ENCODE measurements at places on chromosomes 13 and 19.

DNA sequence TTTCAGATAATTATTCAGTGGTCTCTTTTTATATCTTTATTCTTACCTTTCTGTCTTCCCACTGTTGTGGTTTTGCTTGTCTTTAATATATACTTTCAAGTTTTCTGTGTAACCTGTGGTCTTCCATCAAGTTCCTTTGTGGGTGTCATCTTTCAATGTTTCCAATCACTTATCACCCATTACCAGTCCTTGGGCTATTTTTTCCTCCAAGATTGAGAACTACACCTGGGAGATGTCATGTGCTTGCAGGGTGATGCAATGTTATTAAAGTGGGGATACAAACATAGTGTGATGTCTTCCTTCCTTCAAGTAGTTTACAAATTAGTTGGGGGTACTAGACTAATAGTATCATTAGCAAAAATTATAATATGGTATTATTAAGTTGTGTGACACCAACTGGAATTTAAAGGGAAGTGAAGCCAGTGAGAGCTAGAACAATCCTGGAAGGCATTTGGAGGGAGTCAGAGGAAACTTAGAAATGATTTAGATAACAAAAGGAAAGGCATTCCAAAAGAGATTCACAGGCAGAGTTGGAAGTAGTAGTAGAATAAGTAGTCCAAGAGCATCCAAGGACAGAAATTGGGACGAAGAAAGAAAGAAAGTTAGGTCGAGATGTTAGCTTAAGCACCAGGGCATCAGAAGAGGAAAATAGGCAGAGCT lies 3.4 kb downstream of the FNDC3A start:
- DNase-seq = no peak

- no peak for DNase-seq
These were observed 1.8 kb downstream of the APOC4 start for GRCh38 chr19:44943801-44944249.

- DNase-seq = no peak
These were observed 27.9 kb upstream of the ZNF492 start for GRCh38 chr19:22606212-22606553.

DNA sequence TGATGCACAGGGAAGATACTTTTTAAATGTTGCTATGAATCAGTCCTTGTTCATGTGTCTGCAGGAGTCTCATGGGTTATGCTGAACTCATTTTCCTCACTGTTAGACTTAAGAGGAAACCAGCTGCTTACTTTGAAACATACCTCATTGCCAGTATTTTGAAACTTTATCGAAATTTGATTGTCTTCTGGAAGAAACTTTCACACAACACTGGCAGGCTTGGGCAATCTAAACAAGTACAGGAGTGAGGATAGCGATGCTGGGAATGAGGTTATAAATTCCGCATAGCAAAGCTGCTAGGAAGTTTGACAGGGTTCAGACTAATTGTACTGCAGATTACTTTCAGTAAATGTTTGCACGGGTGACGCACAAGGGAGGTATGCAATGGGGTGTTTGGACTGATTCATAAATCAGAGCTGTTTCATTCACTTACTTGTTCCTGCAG lies 245.7 kb downstream of the DNAJC15 start:
- DNase-seq = no peak

DNA sequence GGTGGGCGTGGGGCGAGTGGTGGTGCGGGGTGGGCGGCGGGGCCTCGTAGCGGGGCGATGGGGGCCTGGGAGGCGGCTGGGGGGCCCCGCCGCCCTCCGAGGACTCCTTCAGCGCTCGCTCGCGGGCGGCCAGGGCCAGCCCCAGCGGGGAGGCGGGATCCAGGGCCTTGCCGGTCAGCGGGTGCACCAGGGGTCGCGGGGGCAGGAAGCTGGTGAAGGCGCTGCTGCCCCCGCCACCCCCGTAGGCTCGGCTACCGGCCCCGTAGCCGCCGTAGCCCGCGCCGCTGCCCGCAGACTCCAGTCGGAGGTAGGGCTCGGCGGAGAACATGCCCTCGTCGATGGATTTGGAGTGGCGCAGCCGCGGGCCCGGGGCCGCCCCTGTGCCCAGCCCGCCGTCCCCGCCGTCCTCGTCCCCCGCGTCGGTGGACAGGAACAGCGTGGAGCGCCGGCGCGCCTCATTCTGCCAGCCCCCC lies 18.6 kb downstream of the C19orf81 start:
- DNase-seq = no peak

DNA sequence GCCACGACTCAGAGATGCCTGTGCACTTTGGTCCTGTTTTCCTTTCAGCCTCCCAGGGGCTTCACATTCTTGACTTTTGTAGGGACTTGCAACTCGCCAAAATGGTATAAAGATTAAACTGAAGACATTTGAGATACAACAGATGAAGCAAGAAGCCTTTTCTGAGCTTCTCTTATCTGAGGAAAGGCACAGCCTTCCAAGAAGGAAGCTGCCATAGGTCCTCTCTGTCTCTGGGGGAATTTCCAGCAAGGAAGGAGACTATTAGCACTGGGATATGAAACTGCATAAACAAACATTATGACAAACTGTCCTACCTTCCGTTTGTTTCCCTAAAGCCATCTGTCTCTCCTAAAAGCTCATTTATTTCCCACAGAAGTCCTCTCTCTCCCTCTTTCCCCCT lies 39.3 kb downstream of the TGDS start:
- no peak for DNase-seq

DNA sequence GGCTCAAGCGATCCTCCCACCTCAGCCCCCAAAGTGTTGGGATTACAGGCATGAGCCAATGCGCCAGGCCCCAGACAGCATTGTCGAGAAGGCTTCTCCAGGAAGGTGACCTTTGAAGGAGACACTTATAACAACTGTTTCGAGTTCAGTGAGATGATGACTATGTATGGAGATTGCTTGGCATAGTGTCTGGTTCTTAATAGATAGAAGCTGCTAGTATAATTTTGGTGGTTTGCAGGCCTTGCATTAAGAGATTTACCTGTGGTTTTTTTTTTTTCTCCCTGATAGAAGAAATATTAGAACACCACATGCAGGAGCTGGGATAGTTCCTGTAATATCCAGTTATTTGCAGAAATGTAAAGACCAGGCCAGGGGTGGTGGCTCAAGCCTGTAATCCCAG lies 3.7 kb downstream of the MARCHF2 start:
- DNase-seq = no peak

DNA sequence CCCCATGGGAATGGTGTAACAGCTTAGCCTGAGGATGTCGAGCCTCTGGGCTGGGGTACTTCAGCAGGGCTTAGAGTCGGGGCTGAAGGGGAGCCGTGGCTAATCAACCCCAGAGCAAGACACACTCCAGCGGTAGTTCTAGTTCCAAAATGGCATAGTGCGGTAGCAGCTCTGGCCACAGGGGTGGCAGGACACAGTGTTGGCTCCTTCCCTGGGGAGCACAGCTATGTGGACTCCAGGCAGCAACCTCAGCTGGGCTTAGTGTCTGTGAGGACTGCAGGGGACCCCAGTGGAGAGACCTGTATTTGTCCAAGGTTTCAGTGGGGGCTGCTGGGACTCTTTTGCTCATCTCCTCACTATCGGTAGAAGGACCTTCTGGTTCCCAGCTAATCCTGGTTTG lies 70.8 kb upstream of the PCDH20 start:
- DNase-seq = no peak

GRCh38 chr19:13652810-13653590 lies 111.3 kb upstream of the MRI1 start:
- no peak for DNase-seq

- no peak for DNase-seq
These were observed 2.5 kb upstream of the GARIN5A start for GRCh38 chr19:50478901-50479715.

DNA sequence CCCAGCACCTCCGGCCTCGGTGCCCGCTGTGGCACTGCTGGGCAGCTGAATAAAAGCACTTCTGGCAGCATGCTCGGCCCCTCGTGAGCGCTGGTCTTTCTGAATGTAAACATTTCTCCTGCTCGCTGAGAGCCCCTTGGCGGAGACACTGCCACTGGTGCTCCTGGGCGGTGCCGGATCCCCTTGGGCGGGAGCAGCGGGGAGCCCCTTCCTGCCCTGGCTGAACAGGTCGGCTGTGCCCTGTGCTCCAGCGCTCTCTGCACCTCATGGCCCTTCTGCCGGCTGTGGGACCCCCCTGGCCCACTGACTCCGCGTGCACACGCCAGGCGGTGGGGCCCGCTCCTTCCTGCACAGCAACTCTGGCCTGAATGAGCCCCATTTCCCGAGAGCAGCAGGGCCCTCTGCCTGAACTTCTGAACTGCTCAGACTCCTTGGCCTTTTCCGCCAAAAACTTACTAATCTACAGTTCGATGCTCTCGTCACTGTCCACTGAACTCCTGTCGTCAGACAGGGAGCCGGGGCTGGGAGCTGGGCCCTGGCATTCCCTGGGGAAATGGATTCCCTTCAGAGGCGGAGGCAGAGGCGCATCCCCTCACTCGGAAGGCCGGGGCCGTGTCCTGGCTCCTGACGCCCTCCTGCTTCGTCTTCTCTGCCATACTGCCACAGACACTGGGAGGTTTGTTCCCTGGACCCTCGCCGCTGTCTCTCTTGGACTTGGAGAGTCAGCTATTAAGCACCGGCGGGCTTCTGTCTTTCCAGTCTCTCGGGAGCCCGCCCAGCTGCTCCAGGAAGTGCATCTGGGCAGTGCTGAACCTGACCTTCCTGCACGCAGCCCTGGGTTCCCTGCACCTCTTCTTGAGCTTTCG lies 14.2 kb downstream of the RB1 start:
- no peak for DNase-seq

GRCh38 chr19:19816679-19817078 lies 4.9 kb downstream of the ZNF506 start:
- DNase-seq = no peak

- DNase-seq = no peak
These were observed 3.2 kb downstream of the GPR108 start for GRCh38 chr19:6734096-6734696.

DNA sequence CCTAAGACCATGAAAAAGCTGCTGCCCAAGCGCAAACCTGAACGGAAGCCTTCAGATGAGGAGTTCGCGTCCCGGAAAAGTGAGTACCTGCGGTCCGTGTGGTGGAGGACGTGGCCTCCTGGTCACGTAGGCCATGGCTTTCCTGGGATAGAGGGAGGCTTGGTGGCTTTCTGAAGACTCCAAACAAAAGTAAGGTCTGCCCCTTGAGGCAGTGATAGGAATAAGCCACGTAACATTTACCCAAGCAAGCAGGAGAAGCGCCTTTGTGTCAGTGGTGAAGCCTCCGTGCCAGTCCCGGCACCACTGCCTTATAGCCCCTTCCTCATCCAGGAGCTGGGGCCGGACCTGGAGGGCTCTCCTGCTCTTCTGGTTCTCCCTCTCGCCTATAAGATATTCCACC lies 34.3 kb upstream of the TEX29 start:
- DNase-seq = no peak

GRCh38 chr19:3684054-3684816 lies 16.0 kb downstream of the PIP5K1C start:
- DNase-seq = no peak

DNA sequence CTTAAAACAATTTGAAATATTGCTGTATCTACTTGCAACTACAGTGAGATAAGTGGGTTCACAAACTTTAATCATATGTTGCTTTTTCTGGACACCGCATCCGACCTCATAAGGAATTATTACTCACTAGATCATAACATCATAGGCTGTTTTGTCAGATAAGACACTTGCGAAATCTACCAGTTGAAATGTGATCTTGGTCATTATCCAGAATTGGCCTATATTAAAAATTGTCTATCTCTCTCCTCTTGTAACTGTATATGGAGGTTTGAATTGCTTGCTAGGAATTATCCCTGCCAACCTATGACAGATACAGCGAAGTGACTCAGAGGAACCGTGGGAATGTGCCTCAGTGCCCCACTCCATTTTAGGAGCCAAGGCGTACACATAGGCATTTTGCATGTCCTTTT lies 117.0 kb upstream of the POSTN start:
- DNase-seq = no peak

DNA sequence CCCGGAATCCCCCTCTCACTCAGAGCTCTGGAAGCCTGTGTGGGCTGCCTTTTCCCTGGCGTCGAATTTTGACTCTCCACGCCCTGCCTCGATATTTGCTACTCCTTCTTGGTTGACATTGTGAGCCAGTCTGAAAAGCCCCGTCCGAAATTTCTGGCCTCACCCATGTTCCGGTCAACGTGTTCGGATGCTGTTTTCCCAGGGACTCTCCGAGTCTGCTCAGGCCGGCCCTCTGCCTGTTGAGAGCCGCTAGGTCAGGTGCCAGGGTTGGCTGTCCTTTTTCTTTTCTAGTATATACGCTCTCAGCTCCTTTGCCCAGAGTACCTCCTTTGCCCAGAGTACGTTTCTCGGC lies 6.8 kb upstream of the DGKH start:
- no peak for DNase-seq

DNA sequence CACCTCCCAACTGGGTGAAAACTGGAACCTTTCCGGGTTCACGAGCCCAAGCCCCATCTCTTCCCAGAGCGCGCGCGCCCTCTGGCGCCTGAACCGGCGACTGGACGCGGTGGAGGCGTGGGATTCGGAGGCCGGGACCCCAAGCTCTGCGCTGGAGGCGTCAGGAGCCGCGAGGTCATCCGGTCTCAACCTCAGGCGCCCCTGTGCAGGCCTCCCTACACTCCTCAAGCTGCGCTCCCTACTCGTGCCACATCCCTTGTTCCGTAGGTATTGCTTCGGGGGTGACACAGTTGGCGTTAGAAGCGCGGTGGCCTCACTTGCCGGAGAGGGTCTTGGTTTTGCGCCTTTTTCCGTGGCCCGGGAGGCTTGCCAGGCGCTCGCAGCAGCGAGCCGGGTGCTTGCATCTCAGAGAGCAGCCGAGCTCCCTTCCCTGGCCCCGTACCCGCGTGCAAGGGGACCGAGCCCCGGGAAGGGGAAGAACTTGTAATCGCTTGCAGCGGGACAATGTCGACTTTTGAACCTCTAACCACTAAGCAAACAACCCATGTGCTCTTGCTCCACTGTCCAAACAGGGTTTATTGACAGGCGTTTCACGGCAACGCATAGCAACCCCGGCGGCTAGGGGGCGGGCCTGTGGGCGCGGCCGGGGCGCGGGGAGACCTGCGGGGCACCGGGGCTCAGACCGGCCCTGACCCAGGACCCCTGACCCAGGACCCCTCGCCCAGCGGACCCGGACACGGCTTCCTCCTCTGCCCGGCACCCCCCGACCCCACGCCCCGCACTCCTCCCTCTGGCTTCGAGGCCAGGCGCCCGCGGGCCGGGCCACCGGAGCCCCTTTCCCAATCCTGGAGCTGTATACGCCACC lies 8.5 kb downstream of the CDX2 start:
- no peak for DNase-seq

- DNase-seq = no peak
These were observed 5.3 kb upstream of the PRKCG start for GRCh38 chr19:53876651-53877224.

GRCh38 chr13:44117351-44117750 lies 237.6 kb downstream of the LACC1 start:
- DNase-seq = no peak

DNA sequence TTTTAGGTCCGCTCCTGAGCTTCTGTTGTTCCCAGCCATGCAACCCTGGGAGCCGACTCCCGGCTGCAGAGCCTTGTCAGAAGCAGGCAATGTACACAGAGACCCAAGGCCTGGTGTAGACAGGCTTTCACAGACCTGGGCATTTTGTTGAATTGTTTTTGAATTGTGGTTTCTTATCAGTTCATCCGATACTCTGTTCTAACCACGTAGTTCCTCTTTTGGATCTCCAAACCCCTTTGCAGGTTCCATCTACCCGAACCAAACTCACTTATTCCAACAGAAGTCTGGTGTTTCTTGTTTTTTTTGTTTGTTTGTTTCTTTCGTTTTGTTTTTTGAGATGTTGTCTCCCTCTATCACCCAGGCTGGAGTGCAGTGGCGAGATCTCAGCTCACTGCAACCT lies 6.3 kb upstream of the NLRP2 start:
- no peak for DNase-seq

- DNase-seq = no peak
These were observed 1505.9 kb downstream of the PCDH9 start for GRCh38 chr13:65724226-65724625.

All from stimulated activated CD4-positive, alpha-beta T cell treated with anti-CD3 and anti-CD28 coated beads, Interleukin-4, amount 100 ng/mL, for 4 hours (primary cell).